ENCODE measurements at places on chromosomes 12 and 14. TPM values are rescaled to one million over a fixed set of nuclear protein-coding genes. Genes with fewer than 3 reads are reported as not detected.

The HOXC12 gene
- not detected for total RNA-seq

The SLC8B1 gene
- 85.1 TPM for total RNA-seq

The RNASE12 gene
- total RNA-seq, result not detected

The CLEC4C gene
- not detected for total RNA-seq

The SERPINA9 gene
- 2.3 TPM for total RNA-seq

The SAMD15 gene
- not detected for total RNA-seq

The ERH gene
- total RNA-seq, result 55.9 TPM

DNA sequence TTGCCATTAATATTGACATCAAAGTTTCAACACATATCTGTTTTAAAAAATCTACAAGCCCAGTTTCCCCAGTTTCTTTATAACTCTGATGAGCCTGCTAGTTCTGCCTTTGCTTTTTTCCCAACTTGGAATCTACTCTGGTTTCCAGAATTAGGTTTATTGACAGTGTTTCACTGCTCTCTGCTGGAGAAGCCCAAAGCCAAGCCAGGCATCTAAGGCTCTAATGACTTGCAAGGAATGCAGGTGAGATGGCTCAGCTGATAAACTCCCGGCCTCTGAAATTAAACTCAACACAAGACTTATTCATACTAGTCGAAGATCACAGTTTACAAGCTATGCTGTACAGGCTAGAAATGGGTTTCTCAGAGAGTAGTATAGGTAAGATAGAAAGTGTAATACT lies 54.3 kb downstream of the HMGA2 start:
- no peaks in the 10 kb centered on the region for H3K36me3 ChIP-seq
- no peak overlapping the region for H3K27ac ChIP-seq
- no peak overlapping the region for H3K4me3 ChIP-seq

GRCh38 chr14:89473989-89474388 lies 57.0 kb upstream of the FOXN3 start:
- H3K4me1 ChIP-seq, result peaks cover 30% of the 10 kb centered on the region
- H3K27me3 ChIP-seq, result no peaks in the 10 kb centered on the region
- H3K36me3 ChIP-seq, result no peaks in the 10 kb centered on the region
- no peak overlapping the region for H3K27ac ChIP-seq
- no peak overlapping the region for H3K4me3 ChIP-seq
- no peak for DNase-seq

DNA sequence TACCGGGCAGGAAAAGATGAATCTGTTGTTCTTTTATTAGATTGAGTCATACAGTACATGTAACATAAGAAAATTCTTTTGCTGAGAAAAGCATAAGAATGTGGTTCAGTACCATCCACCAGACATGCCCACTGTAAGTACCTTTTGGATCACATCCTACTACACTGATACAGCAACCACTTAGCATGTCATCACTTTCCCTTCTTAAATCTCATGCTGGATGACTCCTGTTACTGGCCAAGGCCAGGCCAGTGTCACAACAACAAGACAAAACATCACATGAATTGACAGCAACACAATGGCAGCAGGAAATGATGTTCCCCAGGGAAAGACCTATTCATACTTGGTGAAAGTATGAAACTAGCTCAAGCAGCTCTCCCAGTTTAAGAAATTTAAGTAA lies 46.4 kb downstream of the STXBP6 start:
- DNase-seq, result no peak
- H3K27me3 ChIP-seq, result no peaks in the 10 kb centered on the region
- H3K4me3 ChIP-seq, result no peak overlapping the region

DNA sequence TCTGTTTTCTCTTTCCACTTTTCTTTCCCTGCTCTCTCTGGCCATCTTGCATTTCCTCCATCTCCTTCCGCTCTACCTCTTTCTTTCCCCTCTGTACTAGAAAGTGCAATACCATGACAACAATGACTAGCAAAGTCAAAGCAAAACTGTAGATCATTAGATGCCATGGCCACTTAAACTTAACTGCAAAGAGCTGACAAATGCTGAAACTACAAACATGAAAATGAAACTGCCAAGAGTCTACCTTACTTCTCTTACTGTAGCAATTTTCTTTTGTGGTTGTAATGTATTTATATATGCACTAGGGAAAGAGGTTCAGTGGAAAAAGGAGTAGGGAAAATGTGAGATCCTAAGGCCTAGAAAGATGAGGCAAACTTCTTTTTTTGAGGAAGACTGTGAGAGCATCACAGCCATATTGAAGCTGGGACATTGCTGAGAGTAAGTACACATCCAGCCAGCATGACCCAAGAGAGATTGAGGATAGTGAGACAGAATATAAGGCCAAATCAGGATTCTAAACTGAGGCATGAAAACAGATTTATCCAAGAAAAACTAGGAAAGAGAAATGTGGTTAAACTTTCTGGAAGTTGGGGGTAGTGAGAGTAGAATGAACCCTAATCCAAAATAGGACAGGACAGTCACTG lies 276.6 kb upstream of the NAV3 start:
- no peak for DNase-seq
- no peaks in the 10 kb centered on the region for H3K27me3 ChIP-seq
- H3K4me1 ChIP-seq, result no peaks in the 10 kb centered on the region
- H3K4me3 ChIP-seq, result no peak overlapping the region

DNA sequence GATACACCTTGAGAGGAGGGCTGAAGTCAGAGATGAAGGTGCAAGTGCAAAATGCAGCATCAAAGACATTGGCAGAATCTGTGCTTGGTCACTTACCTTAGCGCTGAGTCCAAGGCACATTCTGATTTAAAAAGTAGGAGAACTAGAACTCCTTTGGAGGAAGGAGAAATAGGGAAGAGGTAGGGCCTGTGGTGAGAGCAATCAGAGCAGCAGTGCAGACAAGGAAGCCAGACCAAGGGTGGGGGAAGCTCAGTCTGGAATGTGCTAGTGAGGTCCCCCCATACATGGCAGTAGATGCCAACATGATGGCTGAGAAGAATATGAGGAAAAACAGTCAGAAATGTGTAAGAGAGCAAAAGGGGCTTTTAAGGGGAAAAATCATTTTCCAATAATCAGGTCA lies 206.5 kb downstream of the SSPN start:
- H3K36me3 ChIP-seq, result no peaks in the 10 kb centered on the region
- no peaks in the 10 kb centered on the region for H3K4me1 ChIP-seq
- DNase-seq, result no peak
- no peak overlapping the region for H3K27ac ChIP-seq

- no peak for DNase-seq
- no peaks in the 10 kb centered on the region for H3K27me3 ChIP-seq
- no peaks in the 10 kb centered on the region for H3K4me1 ChIP-seq
- no peak overlapping the region for H3K27ac ChIP-seq
- no peak overlapping the region for H3K4me3 ChIP-seq
Measured at GRCh38 chr12:39199351-39199750, 243.6 kb downstream of the KIF21A start.

- H3K27ac ChIP-seq, result no peak overlapping the region
- H3K4me1 ChIP-seq, result no peaks in the 10 kb centered on the region
- DNase-seq, result no peak
Measured at GRCh38 chr12:78732481-78732880, 132.1 kb upstream of the SYT1 start.

- H3K27me3 ChIP-seq, result no peaks in the 10 kb centered on the region
- no peaks in the 10 kb centered on the region for H3K4me1 ChIP-seq
- no peak overlapping the region for H3K27ac ChIP-seq
- H3K36me3 ChIP-seq, result no peaks in the 10 kb centered on the region
- H3K4me3 ChIP-seq, result no peak overlapping the region
Measured at GRCh38 chr12:102421802-102422583, 58.4 kb downstream of the IGF1 start.

- H3K27ac ChIP-seq, result no peak overlapping the region
- no peaks in the 10 kb centered on the region for H3K36me3 ChIP-seq
- H3K4me3 ChIP-seq, result no peak overlapping the region
- DNase-seq, result no peak
- H3K4me1 ChIP-seq, result no peaks in the 10 kb centered on the region
Measured at GRCh38 chr14:96888593-96888992, 91.4 kb downstream of the VRK1 start.

DNA sequence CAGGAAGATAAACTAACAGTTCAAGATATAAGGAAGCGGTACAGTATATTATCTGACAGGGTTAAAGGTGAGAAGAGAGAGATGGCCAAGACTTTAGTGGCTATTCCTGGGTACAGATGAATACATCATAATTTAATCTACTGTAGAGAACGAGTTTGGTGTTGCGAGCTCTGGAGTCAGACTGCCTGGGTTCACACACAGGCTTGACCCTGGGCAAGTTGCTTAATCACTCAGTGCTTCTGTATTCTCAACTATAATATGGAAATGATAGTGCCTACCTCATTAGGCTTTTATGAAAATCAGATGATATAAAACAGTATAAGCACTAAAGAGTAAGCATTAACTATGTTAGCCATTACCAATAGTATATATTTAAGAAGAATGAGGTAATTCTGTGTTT lies 3.5 kb downstream of the PPM1H start:
- no peaks in the 10 kb centered on the region for H3K4me1 ChIP-seq
- DNase-seq, result no peak
- H3K4me3 ChIP-seq, result no peak overlapping the region

- H3K27me3 ChIP-seq, result no peaks in the 10 kb centered on the region
- no peaks in the 10 kb centered on the region for H3K4me1 ChIP-seq
- no peak for DNase-seq
- H3K36me3 ChIP-seq, result peaks cover 38% of the 10 kb centered on the region
Measured at GRCh38 chr12:118044075-118044474, 16.9 kb downstream of the WSB2 start.

DNA sequence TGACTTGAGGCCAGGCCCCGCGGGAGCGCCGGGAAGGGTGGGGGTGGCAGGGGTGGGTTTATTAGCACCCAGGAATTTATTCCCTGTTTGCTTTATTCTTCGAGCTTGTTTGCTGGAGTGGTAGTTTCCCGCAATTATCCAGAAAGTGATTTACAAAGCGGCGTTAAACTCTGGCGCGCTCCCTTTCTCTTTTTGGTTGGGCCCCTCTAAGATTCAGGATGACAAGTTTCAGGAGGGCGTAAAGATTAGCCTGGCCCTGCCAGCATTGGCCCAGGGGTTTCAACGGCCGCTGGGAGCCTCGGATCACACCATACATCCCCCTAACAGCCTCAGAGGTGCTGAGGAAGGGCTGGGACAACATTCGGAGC lies 444 bp upstream of the NKX2-8 start:
- H3K27ac ChIP-seq, result no peak overlapping the region
- peaks cover 24% of the 10 kb centered on the region for H3K4me1 ChIP-seq
- no peaks in the 10 kb centered on the region for H3K36me3 ChIP-seq
- no peak for DNase-seq
- peaks cover 6% of the 10 kb centered on the region for H3K27me3 ChIP-seq

DNA sequence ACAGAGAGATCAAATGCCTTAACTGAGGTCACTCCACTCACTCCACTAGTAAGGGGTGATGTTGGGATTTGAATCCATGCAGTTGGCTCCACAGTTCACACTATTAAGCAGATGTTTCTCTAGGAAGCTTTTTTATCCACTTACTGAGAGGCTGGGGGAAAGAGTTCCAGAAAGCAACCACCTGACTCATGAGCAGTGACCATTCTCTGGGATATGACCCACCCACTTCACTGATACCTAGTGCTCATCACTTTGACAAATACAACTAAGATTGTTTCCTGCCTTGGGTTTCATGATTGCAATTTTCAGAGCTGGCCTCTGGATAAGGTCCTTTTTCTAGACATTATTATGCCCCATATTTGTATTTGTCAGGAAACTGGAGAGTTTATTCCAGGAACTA lies 152.1 kb upstream of the PLEKHG7 start:
- H3K36me3 ChIP-seq, result no peaks in the 10 kb centered on the region
- H3K4me1 ChIP-seq, result peaks cover 16% of the 10 kb centered on the region
- DNase-seq, result no peak
- no peak overlapping the region for H3K27ac ChIP-seq
- no peaks in the 10 kb centered on the region for H3K27me3 ChIP-seq

DNA sequence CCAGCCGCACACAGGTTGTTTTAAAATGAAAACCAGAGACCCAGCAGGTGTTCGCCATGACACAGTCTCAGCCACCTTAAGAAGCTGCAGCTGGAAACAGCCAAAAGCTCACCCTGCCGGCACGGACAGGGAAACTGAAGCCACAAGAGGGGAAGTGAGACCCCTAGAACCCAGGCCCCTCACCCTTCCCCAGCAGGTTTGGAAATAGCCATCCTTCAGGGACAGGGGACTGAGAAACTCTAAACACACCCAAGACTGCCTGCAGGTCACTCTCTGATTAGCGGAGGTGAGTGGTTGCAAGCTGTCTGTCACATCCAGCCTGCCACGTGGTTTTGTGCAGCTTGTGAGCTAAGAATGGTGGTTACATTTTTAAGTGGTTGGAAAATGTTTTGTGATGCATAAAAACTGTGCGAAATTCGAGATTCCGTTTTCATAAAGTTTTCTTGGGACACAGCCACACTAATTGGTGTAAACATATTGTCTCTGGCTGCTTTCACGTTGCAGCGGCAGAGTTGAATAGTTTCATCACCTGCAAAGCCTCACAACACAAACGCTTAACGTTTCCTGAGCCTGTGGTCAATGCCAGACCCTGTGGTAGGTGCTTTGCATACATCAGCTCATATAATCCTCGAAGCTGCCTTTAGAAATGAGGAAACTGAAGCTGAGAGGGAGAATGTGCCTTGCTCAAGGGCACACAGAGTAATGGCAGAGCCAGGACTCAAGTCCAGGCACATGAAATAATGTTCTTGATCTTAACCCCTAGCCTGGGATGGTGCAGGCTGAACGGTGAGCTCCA lies 1.7 kb upstream of the SELPLG start:
- no peak for DNase-seq
- H3K27me3 ChIP-seq, result no peaks in the 10 kb centered on the region
- no peaks in the 10 kb centered on the region for H3K36me3 ChIP-seq
- no peak overlapping the region for H3K4me3 ChIP-seq

GRCh38 chr12:67996347-67996746 lies 7.1 kb downstream of the IFNG-AS1 start:
- no peaks in the 10 kb centered on the region for H3K27me3 ChIP-seq
- H3K36me3 ChIP-seq, result no peaks in the 10 kb centered on the region
- H3K4me1 ChIP-seq, result no peaks in the 10 kb centered on the region
- DNase-seq, result no peak
- no peak overlapping the region for H3K4me3 ChIP-seq

DNA sequence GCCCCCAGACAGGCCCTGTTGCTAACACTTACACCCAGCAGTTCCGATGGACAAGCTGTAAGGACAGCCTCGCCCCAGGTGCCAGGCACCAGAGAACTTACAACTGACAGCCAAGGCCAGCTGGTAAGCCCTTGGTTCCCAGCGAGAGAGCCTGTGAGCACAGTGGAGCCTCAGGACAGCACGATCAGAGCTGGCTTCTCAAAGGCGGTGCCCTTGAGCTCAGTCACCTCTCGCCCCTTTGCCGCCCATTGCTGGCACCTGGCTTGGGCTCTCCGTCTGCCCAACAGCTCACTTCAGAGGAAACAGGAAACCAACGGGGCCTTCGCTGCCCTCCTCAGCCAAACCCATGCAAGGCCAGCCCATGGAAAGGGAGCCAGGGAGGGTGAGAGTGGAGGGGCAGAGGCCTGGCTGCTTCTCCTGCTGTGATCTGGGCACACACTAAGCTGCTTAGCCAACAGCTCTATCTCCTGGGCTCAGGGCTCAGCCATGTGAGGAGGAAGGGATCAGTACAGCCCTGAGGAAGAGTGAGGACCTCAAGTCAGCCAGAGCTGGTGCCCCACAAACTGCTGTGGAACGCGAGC lies 98.5 kb downstream of the SINHCAF start:
- H3K36me3 ChIP-seq, result no peaks in the 10 kb centered on the region
